ENCODE measurements at places on chromosomes 13 and 19. TPM values are rescaled to one million over a fixed set of nuclear protein-coding genes. Genes with fewer than 3 reads are reported as not detected.
A peak's percentile ranks its signal among the peaks of the same experiment; 100 is the strongest.

Gene RDH8
- not detected for total RNA-seq

Gene CPB2
- not detected for total RNA-seq

DNA sequence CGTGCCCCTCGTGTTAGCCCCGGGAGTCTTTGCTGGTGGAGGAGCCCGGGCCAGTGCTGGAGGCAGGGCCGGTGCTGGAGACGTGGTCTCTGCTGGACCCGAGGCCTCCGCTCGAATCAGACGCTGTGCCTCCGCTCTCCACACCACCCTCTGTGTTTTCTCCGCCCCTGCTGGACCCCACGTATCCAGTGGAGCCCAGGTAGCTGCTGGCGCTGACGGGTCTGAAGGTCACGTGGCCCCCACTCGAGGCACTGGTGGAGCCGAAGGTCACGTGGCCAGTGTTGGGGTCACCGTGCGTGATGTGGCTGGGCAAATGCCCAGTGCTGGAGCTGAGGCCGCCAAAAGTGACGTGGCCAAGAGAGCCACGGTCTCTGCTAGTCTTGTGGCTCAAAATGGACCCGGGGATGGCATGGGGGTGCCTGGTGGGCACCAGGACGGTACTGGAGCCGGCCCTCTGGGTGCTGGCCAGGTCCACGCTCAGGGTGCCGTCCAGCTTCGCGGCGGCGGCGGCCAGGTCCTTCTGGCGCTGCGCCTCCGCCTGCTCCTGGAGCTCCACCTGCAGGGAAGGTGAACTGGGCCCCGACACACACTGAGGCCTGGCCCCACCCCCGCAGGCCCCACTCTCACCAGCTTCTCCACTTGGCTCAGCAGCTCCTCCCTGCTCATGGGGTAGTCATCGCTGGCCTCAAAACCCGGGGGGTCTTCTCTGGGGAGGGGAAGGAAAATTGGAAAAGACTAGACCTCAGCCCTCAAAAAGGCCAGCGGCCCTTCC is 27.3 kb downstream of the ZNF114 start:
- no peaks in the 10 kb centered on the region for H3K36me3 ChIP-seq
- no peaks in the 10 kb centered on the region for H3K4me1 ChIP-seq
- no peak overlapping the region for H3K27ac ChIP-seq
- no peak overlapping the region for H3K4me3 ChIP-seq
- H3K27me3 ChIP-seq: peaks cover 21% of the 10 kb centered on the region
- no peak for ATAC-seq

DNA sequence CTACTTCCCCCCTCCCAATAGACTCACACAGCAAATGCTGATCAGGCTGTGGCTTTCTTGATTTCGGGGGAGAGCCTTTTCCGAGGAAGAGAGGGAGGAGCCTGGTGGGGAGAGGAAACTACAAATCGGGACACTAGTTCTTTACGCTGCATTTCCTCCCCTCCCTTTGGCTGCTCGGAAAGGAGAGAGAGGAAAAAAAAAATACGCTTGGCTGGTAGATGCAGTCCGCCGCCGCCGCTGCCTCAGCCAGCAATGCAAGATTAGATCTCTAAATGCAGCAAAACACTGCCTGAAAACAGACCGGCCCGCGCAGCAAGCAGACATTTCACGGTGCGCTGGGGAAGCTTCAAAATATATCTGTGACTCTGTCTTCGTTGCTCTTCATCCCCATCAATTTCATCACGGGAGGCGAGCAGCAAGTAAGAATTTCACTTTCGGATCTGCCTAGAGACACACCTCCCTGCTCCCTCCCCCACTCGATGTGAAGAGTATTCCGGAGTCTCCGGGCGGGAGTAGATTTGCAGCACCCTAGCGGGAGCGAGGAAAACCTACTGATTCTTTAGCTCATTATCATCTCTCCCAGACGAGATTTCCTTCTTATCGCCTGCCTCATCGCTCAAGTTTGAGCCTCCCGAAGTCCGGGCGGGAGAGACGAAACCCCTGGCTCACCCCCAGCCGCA is at the start of gene PCDH17:
Gene PCDH17 (plus strand): TSS at position 149 of the 680 bp plus-strand sequence. CDS start 803 bp downstream, outside the sequence.
- peak within 1 kb of the TSS; percentile 53 for H3K4me3 ChIP-seq
- no peaks in the 10 kb centered on the region for H3K36me3 ChIP-seq
- H3K4me1 ChIP-seq: peaks cover 44% of the 10 kb centered on the region
- peak; percentile 25 for ATAC-seq
- peak within 1 kb of the TSS; percentile 67 for H3K27ac ChIP-seq

DNA sequence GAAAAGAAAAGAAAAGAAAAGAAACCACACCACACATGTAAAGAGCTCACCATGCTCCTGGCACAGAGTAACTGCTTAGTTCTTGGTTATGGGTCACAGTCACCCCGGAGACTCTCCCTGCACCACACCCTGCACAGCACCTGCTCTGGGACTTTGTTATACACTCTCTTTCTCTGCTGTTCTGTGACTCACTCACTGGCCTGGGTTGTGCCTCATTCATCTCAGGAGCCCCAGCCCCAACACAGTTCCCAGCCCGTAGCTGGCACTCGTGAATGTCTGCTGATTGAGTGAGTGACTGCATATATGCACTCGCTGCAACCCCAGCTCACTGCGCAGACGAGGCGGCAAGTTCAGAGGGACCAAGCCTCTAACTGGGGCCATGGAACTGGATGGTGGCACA is 22.9 kb upstream of the ZNF507 start:
- no peaks in the 10 kb centered on the region for H3K4me1 ChIP-seq
- no peak for ATAC-seq
- H3K27me3 ChIP-seq: peaks cover 30% of the 10 kb centered on the region
- no peak overlapping the region for H3K4me3 ChIP-seq

- ATAC-seq: no peak
- peaks cover 25% of the 10 kb centered on the region for H3K4me1 ChIP-seq
- peak overlapping the region; percentile 74 for H3K27ac ChIP-seq
- no peaks in the 10 kb centered on the region for H3K27me3 ChIP-seq
- H3K4me3 ChIP-seq: no peak overlapping the region
Measured at GRCh38 chr13:44305917-44306370, 67.7 kb upstream of the SERP2 start.

GRCh38 chr19:12465211-12465610 is 19.4 kb downstream of the ZNF709 start:
- H3K36me3 ChIP-seq: peaks cover 6% of the 10 kb centered on the region
- no peaks in the 10 kb centered on the region for H3K27me3 ChIP-seq
- H3K27ac ChIP-seq: no peak overlapping the region
- H3K4me3 ChIP-seq: no peak overlapping the region
- H3K4me1 ChIP-seq: no peaks in the 10 kb centered on the region
- no peak for ATAC-seq

DNA sequence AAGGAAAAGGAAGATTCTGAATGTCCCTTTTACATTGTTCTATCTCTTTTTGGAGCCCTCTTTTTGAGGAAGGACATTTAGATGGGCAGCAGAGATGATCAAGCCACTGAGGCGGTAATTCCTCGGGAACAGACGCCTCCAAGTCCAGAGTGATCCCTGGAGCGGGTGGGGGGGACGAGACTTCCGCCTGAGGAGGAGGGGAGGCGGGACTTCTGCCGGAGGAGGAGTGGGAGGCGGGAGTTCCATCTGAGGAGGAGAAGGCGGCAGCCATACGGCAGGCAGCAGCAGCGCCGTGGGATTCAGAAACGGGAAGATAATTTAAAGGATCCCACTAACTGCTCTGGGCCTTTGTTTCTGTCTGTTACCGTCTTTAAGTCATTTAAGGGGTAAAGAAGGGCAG is 37.6 kb upstream of the CD177 start:
- H3K4me1 ChIP-seq: no peaks in the 10 kb centered on the region
- H3K4me3 ChIP-seq: no peak overlapping the region
- peaks cover 13% of the 10 kb centered on the region for H3K27me3 ChIP-seq
- H3K27ac ChIP-seq: no peak overlapping the region
- ATAC-seq: no peak

DNA sequence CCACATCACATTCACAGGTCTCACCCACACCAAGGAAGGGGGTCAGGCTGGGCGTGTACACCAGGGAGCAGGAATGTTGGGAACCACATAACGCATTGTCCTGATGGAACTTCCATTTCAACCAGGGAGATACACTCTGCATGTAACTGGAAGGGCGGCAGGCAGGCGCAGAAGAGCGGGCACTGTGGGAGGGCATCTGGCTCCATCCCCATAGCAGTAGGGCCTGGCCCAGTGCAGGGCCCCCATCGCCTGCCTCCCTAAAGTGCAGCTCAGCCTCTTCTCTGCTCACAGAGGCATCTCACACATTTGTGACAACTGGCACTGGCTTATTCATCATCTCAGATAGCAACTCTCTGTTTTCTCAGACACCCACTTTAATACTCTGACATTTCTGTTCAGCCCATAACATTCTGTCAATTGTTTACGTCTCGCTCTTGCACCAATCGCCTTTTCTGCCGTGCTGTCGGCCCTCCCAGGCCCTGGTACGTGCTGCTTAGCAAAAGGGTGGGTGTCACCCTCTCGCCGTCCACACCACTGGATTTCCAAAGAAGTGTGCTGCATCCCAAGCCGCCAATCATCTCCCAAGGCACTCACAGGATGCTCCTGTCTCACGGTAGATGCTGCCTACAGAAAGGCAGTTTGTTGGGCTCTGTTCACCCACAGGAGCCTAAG is 353.3 kb upstream of the ZNF507 start:
- no peak overlapping the region for H3K27ac ChIP-seq
- H3K4me3 ChIP-seq: no peak overlapping the region
- H3K36me3 ChIP-seq: no peaks in the 10 kb centered on the region
- H3K27me3 ChIP-seq: no peaks in the 10 kb centered on the region

- no peak overlapping the region for H3K4me3 ChIP-seq
- no peaks in the 10 kb centered on the region for H3K4me1 ChIP-seq
- peaks cover 12% of the 10 kb centered on the region for H3K27me3 ChIP-seq
Measured at GRCh38 chr19:30071871-30072270, 129.8 kb downstream of the URI1 start.

Data from gastroesophageal sphincter (tissue), 4 donors.